Neural crest cell (in vitro differentiated cells): ENCODE measurements at places on chromosomes 1 and 21. TPM values are rescaled to one million over a fixed set of nuclear protein-coding genes. Genes with fewer than 3 reads are reported as not detected.

DNA sequence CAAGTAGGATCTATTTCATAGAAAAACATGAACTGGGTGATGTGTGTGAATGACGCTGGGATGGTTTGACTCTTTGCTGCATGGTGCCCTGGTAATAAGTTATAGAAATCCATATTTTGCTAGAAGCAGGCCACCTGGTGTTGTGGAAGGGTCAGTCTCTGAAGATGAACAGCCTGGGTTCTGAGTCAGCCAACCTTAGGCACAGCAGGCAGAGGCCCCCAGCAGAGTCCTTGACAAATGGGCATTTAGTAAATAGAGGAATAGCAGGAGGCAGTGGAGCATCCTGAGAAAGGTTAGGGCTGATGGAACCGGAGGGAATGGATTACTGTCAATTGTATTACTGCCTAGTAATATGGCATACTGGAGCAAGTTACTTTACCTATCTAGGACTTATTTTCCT, 20.9 kb downstream of the FGGY start:
- no peak overlapping the region for H3K27ac ChIP-seq
- no peak for DNase-seq
- no peaks in the 10 kb centered on the region for H3K27me3 ChIP-seq
- H3K4me1 ChIP-seq = peaks cover 28% of the 10 kb centered on the region
- no peak overlapping the region for H3K4me3 ChIP-seq
- no peaks in the 10 kb centered on the region for H3K36me3 ChIP-seq

GRCh38 chr1:16088996-16089395, 15.5 kb upstream of the FAM131C start:
- no peak overlapping the region for H3K27ac ChIP-seq
- no peak for DNase-seq
- H3K4me1 ChIP-seq = peaks cover 5% of the 10 kb centered on the region
- no peak overlapping the region for H3K4me3 ChIP-seq

GRCh38 chr1:206036663-206037455, 13.2 kb upstream of the CTSE start:
- no peak for DNase-seq
- H3K27me3 ChIP-seq = peaks cover 29% of the 10 kb centered on the region
- no peak overlapping the region for H3K27ac ChIP-seq
- no peaks in the 10 kb centered on the region for H3K36me3 ChIP-seq
- peaks cover 36% of the 10 kb centered on the region for H3K4me1 ChIP-seq
- no peak overlapping the region for H3K4me3 ChIP-seq

DNA sequence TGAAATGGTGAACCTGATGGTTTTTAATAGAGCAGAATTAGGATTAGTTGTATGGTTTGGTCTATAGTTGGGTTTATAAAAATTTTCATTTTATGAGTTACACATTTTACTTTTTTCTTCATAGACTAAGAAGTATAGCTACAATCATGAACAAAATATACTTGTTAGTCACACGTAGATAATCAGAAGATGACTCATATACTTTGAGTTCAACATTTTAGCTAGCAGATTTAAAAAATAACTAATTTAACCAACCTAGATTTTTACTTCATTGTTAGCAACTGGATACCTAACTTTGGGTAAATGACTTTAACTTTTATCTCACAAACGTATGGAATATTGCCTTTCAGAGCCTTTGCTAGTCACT, 27.9 kb downstream of the MORC3 start:
- H3K27ac ChIP-seq = no peak overlapping the region
- no peaks in the 10 kb centered on the region for H3K4me1 ChIP-seq
- peaks cover 24% of the 10 kb centered on the region for H3K36me3 ChIP-seq
- DNase-seq = no peak
- no peaks in the 10 kb centered on the region for H3K27me3 ChIP-seq
- H3K4me3 ChIP-seq = no peak overlapping the region

GRCh38 chr21:29416268-29416667, 117.5 kb downstream of the BACH1 start:
- DNase-seq = no peak
- no peaks in the 10 kb centered on the region for H3K4me1 ChIP-seq
- H3K36me3 ChIP-seq = peaks cover 10% of the 10 kb centered on the region
- no peak overlapping the region for H3K27ac ChIP-seq
- no peaks in the 10 kb centered on the region for H3K27me3 ChIP-seq

DNA sequence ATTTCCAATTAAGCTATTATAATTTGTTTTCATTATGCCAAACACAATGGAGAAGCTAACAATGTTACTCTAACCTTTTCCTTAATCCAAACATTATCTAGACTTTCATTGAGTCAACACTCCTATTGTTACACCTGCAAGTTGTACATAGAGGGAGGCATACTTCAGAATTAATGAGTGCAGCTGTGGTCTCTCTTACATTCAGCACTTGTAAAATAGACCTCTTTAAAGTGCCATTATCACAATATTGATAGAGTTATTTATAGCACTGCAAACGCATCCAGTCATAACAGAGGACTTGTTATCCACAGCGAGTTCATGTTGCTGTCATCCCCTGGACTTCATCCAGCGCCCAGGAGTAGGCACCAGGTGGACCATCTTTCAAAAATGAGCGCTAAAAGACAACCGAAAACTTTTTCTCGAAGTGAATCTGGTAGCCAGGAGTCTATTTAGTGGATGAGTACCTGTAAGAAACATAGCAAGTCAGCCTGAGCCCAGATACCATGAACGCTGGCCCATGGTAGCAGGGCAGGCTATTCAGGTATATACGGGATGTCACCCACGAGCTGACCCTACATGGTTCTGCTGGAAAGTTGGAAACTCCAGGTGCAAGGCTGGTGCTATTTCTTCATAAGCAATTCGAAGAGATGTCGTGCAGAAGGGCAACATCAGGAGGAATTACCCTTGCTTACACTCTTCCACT, 70.6 kb upstream of the NFIA start:
- H3K27me3 ChIP-seq = no peaks in the 10 kb centered on the region
- no peak overlapping the region for H3K27ac ChIP-seq
- H3K36me3 ChIP-seq = no peaks in the 10 kb centered on the region
- H3K4me3 ChIP-seq = no peak overlapping the region
- no peak for DNase-seq

- peak overlapping the region; percentile 81 for H3K4me3 ChIP-seq
- no peak for DNase-seq
- peaks cover 86% of the 10 kb centered on the region for H3K27me3 ChIP-seq
- H3K4me1 ChIP-seq = peaks cover 16% of the 10 kb centered on the region
These were observed 501 bp upstream of the DNAJC6 start for GRCh38 chr1:65308781-65309303.

- peaks cover 8% of the 10 kb centered on the region for H3K4me1 ChIP-seq
- peaks cover 7% of the 10 kb centered on the region for H3K27me3 ChIP-seq
- no peak for DNase-seq
- H3K27ac ChIP-seq = no peak overlapping the region
- H3K36me3 ChIP-seq = no peaks in the 10 kb centered on the region
- H3K4me3 ChIP-seq = no peak overlapping the region
These were observed 27.0 kb upstream of the PEF1 start for GRCh38 chr1:31671561-31672201.

GRCh38 chr1:162397039-162397448, 14.9 kb downstream of the SH2D1B start:
- no peak overlapping the region for H3K4me3 ChIP-seq
- H3K36me3 ChIP-seq = no peaks in the 10 kb centered on the region
- H3K27me3 ChIP-seq = peaks cover 21% of the 10 kb centered on the region
- DNase-seq = no peak
- H3K27ac ChIP-seq = no peak overlapping the region
- H3K4me1 ChIP-seq = peaks cover 18% of the 10 kb centered on the region

DNA sequence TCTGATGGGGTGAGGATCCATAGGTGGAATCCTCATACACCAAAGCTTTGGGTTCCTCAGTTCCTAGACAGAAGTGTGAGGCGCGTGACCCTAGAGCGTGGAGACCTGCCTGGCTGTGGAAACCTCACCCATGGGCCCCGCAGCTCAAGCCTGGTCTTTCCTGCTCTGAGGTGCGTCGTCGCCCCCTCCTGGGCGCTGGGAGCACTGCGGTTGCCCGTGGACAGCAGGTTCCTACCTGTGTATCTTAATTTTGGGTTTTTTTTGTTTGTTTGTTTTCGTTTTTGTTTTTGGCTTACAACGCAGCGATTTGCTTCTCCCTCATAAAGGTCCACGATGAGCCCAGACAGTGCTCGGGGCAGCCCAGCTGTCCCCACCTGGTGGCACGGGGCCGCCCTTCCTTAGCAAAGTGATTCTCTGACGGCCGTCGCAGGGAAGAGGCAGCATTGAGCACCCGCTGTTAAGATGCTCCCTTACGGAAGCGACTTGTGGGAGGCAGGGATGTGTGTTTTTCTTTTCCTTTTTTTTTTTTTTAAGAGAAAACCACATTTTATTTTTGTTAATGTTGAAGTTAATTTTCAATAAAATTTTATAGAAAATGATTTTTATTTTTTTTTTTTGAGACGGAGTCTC, 36.5 kb upstream of the TRAPPC10 start:
- peak; percentile 75 for DNase-seq
- H3K27ac ChIP-seq = no peak overlapping the region
- H3K4me3 ChIP-seq = no peak overlapping the region
- no peaks in the 10 kb centered on the region for H3K27me3 ChIP-seq
- peaks cover 4% of the 10 kb centered on the region for H3K36me3 ChIP-seq

- no peak for DNase-seq
- peaks cover 16% of the 10 kb centered on the region for H3K36me3 ChIP-seq
- no peaks in the 10 kb centered on the region for H3K4me1 ChIP-seq
- H3K4me3 ChIP-seq = no peak overlapping the region
- H3K27ac ChIP-seq = no peak overlapping the region
- no peaks in the 10 kb centered on the region for H3K27me3 ChIP-seq
These were observed 55.9 kb downstream of the GON4L start for GRCh38 chr1:155801149-155801548.

GRCh38 chr1:92923664-92924063, 37.6 kb downstream of the DIPK1A start:
- H3K4me1 ChIP-seq = no peaks in the 10 kb centered on the region
- peaks cover 4% of the 10 kb centered on the region for H3K27me3 ChIP-seq
- no peak overlapping the region for H3K27ac ChIP-seq
- no peak overlapping the region for H3K4me3 ChIP-seq

- H3K4me3 ChIP-seq = peak overlapping the region; percentile 91
- no peaks in the 10 kb centered on the region for H3K36me3 ChIP-seq
- peak; percentile 29 for DNase-seq
- H3K27ac ChIP-seq = no peak overlapping the region
These were observed 780 bp downstream of the HIVEP3 start for GRCh38 chr1:41917835-41918449.

- peaks cover 20% of the 10 kb centered on the region for H3K4me1 ChIP-seq
- no peaks in the 10 kb centered on the region for H3K27me3 ChIP-seq
- H3K27ac ChIP-seq = peak overlapping the region; percentile 59
- peaks cover 2% of the 10 kb centered on the region for H3K36me3 ChIP-seq
- no peak overlapping the region for H3K4me3 ChIP-seq
- no peak for DNase-seq
These were observed 79.0 kb downstream of the PTPN14 start for GRCh38 chr1:214472364-214472763.

DNA sequence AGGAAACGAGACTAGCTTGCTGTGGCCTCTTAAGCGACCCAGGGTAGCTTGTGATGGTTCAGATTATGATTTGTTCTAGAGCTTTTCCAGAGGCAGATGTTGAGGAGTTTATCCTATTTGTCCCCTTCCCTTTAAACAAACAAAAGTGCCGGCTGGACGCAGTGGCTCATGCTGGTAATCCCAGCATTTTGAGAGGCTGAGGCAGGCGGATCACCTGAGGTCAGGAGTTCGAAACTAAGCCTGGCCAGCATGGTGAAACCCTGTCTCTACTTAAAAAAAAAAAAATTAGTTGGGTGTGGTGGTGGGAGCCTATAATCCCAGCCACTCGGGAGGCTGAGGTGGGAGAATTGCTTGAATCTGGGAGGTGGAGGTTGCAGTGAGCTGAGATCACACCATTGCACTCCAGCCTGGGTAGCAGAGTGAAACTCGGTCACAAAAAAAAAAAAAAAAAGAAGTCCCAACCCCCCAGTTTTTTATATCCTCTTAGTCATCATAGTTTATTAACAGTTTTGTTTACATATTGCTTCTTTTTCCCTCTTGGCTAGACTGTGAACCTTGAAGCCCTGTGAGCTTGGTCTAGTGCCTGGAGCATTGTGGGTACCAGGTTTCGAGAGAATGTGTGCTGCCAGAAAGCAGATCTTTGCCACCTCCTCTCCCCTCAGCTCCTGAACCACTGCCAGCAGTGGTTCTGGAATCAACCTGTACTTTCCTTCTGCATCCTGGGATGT, 29.8 kb downstream of the MAPKAPK2 start:
- H3K27ac ChIP-seq = no peak overlapping the region
- H3K27me3 ChIP-seq = no peaks in the 10 kb centered on the region
- no peak for DNase-seq

DNA sequence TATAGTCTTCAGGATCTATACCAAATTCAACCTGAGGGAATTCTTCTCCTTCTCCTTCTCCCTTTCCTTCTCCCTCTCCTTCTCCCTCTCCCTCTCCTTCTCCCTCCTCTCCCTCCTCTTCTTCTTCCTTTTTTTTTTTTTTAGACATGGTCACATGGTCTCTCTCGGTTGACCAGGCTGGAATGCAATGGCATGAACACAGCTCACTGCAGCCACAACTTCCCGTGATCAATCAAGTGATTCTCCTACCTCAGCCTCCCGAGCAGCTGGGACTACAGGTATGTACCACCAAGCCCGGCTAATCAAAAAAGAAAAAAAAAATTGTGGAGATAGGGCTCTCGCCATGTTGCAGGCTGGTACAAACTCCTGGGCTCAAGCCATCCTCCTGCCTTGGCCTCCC, 51.5 kb downstream of the DNAI4 start:
- no peak for DNase-seq
- no peaks in the 10 kb centered on the region for H3K4me1 ChIP-seq
- no peak overlapping the region for H3K27ac ChIP-seq
- no peaks in the 10 kb centered on the region for H3K36me3 ChIP-seq
- no peaks in the 10 kb centered on the region for H3K27me3 ChIP-seq

GRCh38 chr1:15501208-15502032, 22.6 kb downstream of the CASP9 start:
- H3K36me3 ChIP-seq = no peaks in the 10 kb centered on the region
- no peaks in the 10 kb centered on the region for H3K4me1 ChIP-seq
- H3K4me3 ChIP-seq = no peak overlapping the region
- H3K27me3 ChIP-seq = no peaks in the 10 kb centered on the region
- no peak overlapping the region for H3K27ac ChIP-seq

GRCh38 chr1:187374082-187374481, 545.3 kb downstream of the PLA2G4A start:
- no peak overlapping the region for H3K27ac ChIP-seq
- no peaks in the 10 kb centered on the region for H3K4me1 ChIP-seq
- no peak overlapping the region for H3K4me3 ChIP-seq
- no peak for DNase-seq

GRCh38 chr1:115112496-115113375, 23.4 kb upstream of the TSPAN2 start:
- peaks cover 12% of the 10 kb centered on the region for H3K4me1 ChIP-seq
- no peak overlapping the region for H3K4me3 ChIP-seq
- no peaks in the 10 kb centered on the region for H3K36me3 ChIP-seq
- peak; percentile 65 for DNase-seq
- no peak overlapping the region for H3K27ac ChIP-seq

GRCh38 chr1:172470149-172470548, 26.3 kb upstream of the PIGC start:
- no peaks in the 10 kb centered on the region for H3K27me3 ChIP-seq
- H3K4me1 ChIP-seq = peaks cover 6% of the 10 kb centered on the region
- no peak for DNase-seq
- H3K27ac ChIP-seq = no peak overlapping the region

The NBPF9 gene
- total RNA-seq = 44.2 and 46.1 TPM in 2 replicates

The PGD gene
- total RNA-seq = 484 and 496 TPM in 2 replicates

The PPT1 gene
- 91.2 and 95.4 TPM in 2 replicates for total RNA-seq

The DPM3 gene
- 77.7 and 80.0 TPM in 2 replicates for total RNA-seq

The LYPD8 gene
- total RNA-seq = not detected in 2 replicates

The LAMC1 gene
- total RNA-seq = 82.0 and 85.8 TPM in 2 replicates
